Pericardium fibroblast (primary cell): ENCODE measurements at places on chromosomes 3 and 15. TPM values are rescaled to one million over a fixed set of nuclear protein-coding genes. Genes with fewer than 3 reads are reported as not detected.

The A4GNT gene
- not detected in 2 replicates for total RNA-seq

The TMEM40 gene
- not detected in 2 replicates for total RNA-seq

The SPESP1 gene
- total RNA-seq = 3.7 and 4.8 TPM in 2 replicates

The GPR156 gene
- total RNA-seq = 0.23 and 2.6 TPM in 2 replicates
